ENCODE measurements at places on chromosomes 12 and 14. TPM values are rescaled to one million over a fixed set of nuclear protein-coding genes. Genes with fewer than 3 reads are reported as not detected.

GRCh38 chr12:13030541-13031291, 13.5 kb upstream of the FAM234B start:
- no peak for DNase-seq

NEUROD4 gene
- total RNA-seq, result not detected

GALNT16 gene
- total RNA-seq, result 5.6 TPM

RTN1 gene
- 0.63 TPM for total RNA-seq

DNA sequence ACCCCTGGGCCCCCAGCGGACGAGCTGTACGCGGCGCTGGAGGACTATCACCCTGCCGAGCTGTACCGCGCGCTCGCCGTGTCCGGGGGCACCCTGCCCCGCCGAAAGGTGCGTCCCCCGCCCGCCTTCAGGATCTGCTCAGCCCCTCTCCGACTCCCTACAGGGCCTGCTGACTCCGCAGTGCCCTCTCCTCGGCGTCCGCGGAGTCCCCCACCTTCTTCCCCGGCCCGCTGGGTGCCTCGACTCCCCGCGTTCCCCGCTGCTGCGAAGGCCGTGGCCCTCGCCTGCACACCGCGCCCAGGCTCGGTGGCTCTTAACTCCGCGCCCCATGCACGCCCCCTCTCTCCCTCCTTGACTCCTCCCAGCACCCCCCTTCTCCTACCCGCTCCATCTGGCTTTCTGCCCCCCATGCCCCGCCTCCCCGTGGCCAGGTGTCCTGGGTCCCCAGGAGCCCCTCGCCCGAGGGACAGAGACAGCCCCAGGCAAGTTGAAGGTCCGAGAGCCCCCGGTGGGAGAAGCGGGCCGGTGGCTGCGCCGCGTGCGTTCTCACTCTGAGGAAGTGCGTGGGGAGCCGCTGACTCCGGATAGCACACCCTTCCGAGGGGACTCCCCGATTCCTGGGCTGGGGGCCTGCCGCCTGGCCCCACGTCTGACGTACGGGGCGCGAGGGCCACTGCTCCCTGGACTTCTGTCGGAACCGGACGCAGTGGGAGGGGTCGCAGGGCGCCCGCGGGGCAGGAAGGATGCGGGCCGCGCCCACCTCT, 594 bp downstream of the TAMALIN start:
- DNase-seq, result no peak

DNA sequence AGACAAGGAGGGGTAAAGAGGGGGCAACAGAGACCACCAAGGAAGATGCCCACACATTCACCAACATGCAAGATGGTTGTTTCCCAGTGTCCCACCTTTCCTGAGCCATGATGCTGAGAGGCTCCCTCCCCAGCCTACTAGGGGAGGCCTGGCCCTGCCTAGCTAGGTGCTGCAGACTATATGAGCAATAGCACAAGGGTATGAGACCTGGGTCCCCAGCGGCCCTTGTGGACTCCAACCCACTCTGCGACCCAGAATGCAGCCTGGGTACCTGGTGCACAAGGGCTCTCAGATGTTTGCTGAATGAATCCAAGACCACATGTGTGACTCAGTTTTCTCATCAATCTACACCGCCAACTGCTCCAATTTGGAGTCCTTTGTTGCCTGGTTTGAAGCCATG, 13.9 kb downstream of the TGFB3 start:
- DNase-seq, result no peak

BTBD6 gene
- 54.7 TPM for total RNA-seq

DNA sequence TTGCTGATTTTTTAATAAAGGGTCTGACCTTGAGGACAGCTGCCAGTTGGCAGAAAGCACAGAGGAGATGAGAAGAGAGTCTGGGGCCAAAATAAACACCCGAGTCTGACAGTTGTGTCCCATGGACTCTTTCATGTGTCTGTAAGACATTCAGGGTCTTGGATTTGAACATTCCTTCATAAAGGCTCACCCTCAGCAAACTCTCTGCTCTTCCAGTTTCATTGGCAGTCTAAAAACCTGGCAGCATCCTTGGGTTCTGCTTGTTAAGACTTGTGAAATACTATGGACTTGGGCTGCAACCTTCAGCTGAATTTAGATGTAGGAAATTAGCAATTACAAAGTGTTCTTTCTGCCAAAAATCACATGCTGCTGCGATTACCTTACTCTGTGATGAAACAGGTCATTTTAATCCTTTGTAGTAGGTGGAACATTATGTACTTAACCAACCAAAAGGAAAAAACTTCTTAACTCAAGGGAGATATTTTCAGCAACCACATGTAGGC, 32.0 kb upstream of the LMNTD1 start:
- DNase-seq, result peak; percentile 46

GRCh38 chr12:12557733-12558132, 4.9 kb downstream of the DUSP16 start:
- no peak for DNase-seq

- no peak for DNase-seq
Observed at GRCh38 chr12:104733717-104734175, 224.3 kb downstream of the SLC41A2 start.

NDRG2 gene
- total RNA-seq, result 0.86 TPM

- no peak for DNase-seq
Observed at GRCh38 chr12:20382117-20382516, 13.8 kb downstream of the PDE3A start.

- no peak for DNase-seq
Observed at GRCh38 chr14:51663783-51664326, 12.1 kb downstream of the FRMD6 start.

- no peak for DNase-seq
Observed at GRCh38 chr12:2555487-2556082, 239.2 kb upstream of the FKBP4 start.

CLEC14A gene
- not detected for total RNA-seq

DNA sequence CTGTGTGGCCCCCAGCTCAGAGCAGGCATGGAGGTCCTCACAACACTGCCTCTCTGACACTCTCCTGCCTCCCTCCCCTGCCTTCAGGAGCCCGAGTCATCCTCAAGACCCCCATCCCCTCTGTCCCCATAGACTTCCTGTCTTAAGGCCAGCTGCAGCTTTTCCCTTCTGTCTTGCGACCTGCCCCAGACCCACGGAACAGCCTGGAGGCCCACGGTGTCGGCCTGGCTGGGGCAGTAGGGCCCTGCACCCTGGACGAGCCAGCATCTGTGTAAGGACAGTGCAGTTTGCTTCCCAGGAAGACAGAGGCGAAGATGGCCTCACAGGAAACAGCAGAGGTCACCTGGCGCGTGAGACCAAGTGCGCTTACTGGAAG, 9.7 kb downstream of the TEDC1 start:
- no peak for DNase-seq

DNA sequence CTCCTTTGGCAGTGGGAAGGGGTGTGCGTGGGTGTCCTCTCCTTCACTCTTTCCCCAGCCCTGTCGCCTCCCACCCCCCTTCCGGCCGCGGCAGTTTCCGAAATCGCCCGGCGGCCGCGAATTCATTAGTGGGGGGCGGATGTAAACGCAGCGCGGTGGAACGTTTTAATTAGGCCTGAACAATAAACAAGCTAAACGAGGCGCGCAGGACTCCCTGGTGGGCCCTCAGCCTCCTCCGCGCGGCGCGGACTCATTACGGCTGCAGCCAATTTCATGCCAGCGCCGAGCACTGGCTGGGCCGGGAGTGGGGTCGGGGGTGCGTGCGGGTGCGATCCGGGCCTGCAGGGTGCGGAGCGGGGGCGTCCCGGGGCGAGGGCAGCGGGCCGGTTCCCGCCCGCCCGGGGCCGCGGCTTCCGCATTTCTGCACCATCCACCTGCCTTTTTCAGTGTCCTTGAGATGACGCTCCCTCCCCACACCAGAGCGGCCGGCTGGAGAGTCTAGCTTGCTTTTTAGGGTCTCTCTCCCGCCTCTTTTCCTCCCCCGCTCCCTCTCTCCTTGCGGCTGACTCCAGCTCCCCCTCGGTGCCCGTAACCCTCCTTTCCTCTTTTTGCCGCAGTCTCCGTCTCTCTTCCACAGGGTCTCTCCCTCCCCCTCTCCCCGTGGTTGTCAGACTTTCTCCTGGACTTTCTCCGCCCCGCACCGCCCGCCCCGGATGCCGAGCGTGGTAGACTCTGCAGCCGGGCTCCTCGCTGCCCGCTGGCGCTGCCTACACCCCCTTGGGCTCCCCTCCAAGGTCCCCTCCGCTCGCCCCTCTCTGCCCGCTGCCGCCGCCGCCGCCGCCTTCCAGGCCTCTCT, at the start of gene CISTR:
CISTR (minus strand) TSS at position 644 of the 856 bp plus-strand sequence.
- no peak for DNase-seq

- DNase-seq, result no peak
Observed at GRCh38 chr12:18640321-18640955, 97.4 kb downstream of the PLCZ1 start.

MLXIP gene
- 7.8 TPM for total RNA-seq

- no peak for DNase-seq
Observed at GRCh38 chr12:122458105-122459035, 35.9 kb upstream of the CLIP1 start.

DNA sequence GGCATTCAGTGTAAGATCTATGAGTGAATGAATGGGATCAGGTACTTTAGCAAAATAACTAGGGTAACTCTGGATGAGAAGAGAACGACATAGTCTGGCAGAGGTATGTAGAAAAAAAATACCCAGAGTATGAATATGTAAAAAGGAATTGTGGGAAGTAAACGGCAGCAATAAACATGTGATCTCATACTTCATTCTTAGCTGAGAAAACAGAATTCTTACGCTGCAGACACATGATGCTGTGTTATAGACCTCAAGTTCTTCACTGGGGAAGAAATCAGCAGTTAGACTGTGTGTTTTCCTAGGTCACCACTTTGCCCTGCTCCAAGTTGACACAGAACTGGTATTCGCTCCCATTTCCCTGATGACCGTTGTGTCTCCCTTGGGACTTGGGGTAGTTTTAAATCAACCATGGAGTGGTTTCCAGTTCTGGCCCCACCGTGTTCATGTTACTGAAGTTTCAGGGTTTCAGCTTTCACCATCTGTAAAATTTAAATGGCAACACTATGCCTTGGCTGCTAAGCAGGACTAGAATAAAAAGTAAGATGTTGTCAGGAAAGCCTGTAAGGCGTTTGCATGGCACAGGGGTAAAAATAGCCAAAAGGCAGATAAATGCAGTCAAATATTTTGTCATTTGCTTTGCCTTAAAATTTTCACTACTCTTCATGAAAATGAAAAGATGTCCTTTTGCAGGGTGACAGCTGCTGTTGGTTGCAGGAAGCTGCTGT, 223.7 kb downstream of the PELI2 start:
- DNase-seq, result no peak

DNA sequence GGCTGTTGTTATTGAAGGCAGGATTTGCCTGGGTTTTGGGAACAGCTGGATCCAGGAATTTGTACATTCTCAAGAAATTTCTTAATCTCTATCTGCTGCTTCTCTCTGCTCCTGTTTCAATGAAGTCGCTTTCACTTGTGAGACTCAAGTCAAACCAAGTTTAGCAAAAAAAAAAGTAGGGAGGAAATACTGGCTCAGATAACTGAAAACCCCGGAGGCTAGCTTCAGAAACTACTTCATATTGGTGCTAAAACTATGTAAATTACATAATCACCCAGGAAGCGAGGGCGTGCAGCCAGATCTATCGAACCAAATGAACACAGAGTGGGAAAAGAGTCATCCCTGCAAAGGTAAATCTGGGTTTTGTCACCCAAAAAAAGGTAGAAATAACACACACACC, 68.3 kb upstream of the FICD start:
- peak; percentile 68 for DNase-seq

- DNase-seq, result peak; percentile 25
Observed at GRCh38 chr12:124804011-124804621, 59.5 kb downstream of the SCARB1 start.

- DNase-seq, result peak; percentile 72
Observed at GRCh38 chr14:67650694-67651093, 23.7 kb downstream of the VTI1B start.
